ENCODE measurements at places on chromosomes 7 and 10.

GRCh38 chr10:97822261-97822687 lies 27.4 kb upstream of the GOLGA7B start:
- DNase-seq: no peak

- no peak for DNase-seq
These were observed 754.8 kb downstream of the KCNMA1 start for GRCh38 chr10:76882796-76883195.

DNA sequence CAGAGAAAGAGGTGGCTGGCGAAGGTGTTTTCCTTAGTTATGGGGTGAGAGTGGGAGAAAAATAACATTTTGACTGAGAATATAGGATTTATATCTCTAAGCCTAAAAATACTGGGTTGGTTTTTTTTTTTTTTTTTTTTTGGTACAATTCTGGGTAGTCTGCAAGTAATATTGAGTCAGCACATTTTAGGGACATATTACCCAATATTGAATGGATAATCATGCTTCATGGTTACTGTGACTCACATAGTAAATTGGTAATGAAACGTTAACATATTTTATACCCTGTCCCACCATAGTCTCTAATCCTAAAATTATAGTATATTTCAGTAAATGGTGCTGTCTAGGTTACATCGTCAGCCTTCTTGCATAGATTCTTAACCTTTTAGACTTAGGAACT lies 91.4 kb downstream of the TPST1 start:
- DNase-seq: peak; percentile 68

DNA sequence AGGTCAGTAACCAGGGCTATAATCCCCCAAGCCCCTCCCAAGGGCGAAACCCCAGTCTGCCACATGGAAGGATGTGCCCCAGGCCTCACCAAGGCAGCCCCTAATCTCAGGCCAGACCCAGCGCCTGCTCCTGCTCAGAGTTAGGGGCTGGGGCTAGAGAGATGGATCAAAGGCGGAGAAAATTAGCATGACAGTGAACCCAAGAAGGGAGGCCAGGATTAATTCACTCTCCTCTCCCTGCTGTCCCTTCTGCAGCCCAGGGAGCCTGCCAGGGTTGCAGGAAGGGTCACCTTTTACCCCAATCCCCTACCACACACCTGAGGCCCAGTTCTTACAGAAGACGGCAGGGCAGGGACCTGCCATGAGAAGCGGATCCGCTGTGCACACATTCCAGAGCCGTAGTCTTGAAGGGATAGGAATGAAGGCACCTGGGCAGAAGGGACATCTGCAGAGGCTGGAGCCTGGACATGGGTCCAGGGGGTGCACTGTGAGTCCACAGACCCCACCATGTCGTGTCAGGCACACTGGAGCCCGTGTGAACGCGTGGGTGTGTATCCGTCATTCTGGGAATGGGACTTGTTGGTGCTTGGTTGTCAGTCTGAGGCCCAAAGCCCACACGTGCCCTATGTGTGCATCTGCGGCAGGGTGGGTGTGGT lies 11.9 kb upstream of the ZMIZ1 start:
- DNase-seq: no peak

- no peak for DNase-seq
These were observed 82.1 kb downstream of the PDGFA start for GRCh38 chr7:437329-438251.

DNA sequence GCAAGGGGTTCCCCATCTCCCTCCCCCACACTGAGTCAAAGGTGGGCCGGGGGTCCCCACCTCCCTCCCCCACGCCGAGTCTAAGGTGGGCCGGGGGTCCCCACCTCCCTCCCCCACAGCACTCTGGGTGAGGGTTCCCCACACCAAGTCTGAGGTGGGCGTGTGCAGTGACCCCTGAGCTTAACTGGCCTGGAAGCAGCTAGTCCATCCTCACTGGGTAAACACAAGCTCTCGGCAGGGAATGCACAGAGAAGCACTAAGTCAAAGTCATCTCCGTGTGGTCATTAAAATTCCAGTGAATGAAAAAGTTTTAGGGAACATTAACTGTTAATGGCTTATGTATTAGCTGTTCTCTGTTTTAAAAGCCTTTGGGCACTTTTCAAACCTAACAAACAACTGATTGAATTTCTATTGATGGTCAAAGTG lies 43.7 kb upstream of the PRKAR1B start:
- DNase-seq: no peak

DNA sequence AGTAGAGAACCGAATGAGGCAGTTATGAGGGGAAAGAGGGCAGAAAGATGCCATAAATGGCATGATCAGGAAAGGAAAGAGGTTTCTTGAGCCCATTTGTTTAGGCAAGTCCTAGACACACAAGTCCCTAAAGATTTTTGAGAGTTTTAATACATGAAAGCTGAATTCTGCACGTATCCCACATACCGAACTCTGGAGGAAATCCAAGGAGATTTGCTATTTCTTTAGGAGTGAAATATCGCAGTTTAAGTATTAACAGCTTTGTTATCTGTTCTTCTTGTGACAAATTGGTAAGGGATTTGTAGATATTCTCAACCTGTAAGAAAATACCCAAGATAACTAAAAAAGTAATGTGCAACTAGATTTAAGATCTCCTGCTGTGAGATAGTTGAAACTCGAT lies 23.7 kb upstream of the CUBN start:
- no peak for DNase-seq
